Stimulated activated naive CD4-positive, alpha-beta T cell (primary cell): ENCODE measurements at places on chromosomes 6 and 20.
A peak's percentile ranks its signal among the peaks of the same experiment; 100 is the strongest.

- DNase-seq: no peak
Measured at GRCh38 chr20:57265336-57265996, 975 bp downstream of the BMP7 start.

DNA sequence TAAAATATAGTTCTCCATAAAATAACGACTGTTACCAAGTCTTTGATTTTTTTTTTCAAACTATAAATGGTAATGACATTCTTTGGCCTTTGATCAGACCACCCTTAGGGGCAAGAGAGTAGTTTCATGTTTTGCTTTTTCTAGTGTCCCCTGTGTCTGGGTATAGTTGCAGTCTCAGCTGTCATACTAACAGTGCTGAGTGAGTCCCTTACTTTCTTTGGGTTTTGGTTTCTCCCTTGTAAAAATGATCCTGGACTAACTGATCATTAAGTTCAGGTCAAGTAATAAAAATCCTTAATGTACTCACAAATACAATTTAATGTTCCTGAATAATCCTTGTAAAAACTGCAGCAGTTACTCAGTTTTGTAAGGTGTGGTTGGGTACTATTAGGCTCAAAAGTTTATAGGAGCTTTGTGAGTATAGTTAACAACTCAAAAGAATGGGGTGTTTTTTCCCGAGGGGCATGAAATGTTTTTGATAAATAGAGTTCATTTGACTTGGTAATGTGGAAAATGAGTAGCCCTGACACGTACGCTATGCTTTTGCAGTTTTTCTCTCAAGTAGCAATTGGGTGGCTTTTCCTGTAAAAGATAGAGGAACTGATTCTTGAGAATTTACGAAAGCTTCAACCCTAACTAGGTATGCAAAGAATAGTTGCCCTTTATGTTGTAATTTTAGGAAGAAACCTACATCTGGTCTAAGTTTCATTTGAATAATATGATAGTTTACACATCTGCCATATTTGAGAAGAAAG is 6.2 kb downstream of the PTPN1 start:
- no peak for DNase-seq

- no peak for DNase-seq
Measured at GRCh38 chr6:70811788-70812187, 144.1 kb downstream of the SMAP1 start.

- peak; percentile 5 for DNase-seq
Measured at GRCh38 chr6:30238178-30238795, 25.1 kb upstream of the TRIM26 start.

DNA sequence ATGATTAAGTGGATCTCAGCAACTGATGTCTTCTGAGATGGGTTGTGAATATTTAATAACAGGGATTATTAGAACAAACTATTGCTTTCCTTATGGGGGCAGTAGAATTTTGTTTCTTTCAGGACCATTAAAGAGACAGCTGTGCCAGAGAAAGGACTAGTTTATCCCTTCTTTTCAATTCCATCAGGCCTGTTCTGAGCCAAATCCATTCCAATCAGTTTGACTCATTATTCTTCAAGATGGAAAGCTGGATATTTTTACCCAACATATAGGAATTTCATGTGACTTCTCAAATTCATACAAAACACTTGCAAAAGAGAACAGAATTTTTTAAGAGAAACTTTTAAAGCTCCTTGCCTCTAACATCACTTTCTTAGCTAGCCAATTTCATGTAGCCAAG is 722.0 kb upstream of the FLRT3 start:
- no peak for DNase-seq

- DNase-seq: no peak
Measured at GRCh38 chr20:20778676-20779075, 66.2 kb upstream of the RALGAPA2 start.

DNA sequence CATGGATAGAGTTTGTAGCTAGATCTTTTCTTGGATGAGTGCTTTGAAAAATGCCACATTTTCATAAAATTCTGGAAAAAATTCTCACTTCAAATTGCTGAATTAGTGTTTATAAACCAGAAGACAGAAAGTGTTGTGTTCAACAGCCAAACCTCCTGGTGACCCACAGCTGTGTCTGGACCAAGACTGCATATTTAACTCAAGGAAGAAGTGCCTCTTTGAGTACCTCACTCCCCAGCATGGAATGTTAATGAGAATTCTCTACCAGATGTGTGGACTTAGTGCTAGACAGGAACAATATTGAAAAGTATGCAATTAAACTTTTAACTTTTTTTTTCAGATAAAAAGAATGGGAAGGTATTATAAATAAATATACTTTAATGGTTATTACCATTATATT is 609.3 kb downstream of the COL12A1 start:
- DNase-seq: no peak

DNA sequence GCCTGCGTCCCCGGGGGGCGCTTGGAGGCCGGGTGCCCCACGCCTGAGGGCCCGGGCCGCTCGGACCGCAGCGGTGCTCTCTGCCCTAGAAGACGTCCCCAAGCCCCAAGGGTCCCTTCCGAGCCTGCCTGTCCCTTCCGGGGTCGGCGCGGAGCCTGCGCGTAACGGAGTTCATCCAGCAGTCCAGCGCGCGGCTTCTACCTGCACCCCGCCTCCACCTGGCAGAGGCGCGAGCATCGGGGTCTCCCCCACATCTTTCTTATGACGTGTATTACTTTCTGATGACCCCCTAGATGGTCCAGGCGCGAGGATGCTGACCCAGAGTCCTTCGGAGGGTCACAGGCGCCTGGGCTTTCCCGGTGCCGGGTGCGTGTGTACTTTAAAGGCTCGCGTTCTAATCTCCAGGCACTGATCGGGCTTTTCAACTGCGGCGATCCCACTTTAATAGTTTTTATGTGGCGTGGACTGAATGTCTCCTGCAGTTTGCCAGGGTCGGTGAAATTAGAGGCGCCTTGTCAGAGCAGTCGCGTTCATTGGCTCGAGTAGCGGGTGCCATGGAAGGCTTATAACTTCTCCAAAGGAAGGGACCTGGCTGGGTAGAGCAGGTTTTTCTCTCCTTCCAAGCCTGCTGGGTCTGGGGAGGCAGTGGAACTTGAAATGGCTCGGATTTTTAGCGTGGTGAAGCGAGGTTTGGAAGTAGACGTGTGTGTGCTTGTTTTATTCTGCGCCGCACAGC is 912 bp downstream of the EYA4 start:
- no peak for DNase-seq

DNA sequence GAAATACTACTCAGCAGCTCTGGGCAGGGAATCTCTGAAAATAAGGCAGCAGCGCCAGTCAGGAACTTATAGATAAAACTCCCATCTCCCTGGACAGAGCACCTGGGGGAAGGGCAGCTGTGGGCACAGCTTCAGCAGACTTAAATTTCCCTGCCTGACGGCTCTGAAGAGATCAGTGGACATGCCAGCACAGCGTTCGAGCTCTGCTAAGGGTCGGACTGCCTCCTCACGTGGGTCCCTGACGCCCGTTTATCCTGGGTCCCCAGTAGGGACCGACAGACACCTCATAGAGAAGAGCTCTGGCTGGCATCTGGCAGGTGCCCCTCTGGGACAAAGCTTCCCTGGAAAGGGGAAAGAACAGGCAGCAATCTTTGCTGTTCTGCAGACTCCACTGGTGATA is 59.0 kb downstream of the COL21A1 start:
- DNase-seq: no peak

- peak; percentile 16 for DNase-seq
Measured at GRCh38 chr6:116370760-116371119, at the start of gene DSE. DSE (plus strand) TSS chr6:116370947; CDS start chr6:116399251, 28,304 bp downstream.

GRCh38 chr20:3045042-3045815 is 623 bp upstream of the MRPS26 start:
- DNase-seq: peak; percentile 33

GRCh38 chr6:53103993-53104675 is 38.9 kb downstream of the FBXO9 start:
- DNase-seq: no peak

GRCh38 chr20:37042986-37043972 is 52.5 kb downstream of the RBL1 start:
- peak; percentile 47 for DNase-seq

GRCh38 chr20:11891077-11891775 is 26.5 kb upstream of the BTBD3 start:
- DNase-seq: peak; percentile 17

- no peak for DNase-seq
Measured at GRCh38 chr20:49631061-49631716, 63.3 kb upstream of the PTGIS start.

DNA sequence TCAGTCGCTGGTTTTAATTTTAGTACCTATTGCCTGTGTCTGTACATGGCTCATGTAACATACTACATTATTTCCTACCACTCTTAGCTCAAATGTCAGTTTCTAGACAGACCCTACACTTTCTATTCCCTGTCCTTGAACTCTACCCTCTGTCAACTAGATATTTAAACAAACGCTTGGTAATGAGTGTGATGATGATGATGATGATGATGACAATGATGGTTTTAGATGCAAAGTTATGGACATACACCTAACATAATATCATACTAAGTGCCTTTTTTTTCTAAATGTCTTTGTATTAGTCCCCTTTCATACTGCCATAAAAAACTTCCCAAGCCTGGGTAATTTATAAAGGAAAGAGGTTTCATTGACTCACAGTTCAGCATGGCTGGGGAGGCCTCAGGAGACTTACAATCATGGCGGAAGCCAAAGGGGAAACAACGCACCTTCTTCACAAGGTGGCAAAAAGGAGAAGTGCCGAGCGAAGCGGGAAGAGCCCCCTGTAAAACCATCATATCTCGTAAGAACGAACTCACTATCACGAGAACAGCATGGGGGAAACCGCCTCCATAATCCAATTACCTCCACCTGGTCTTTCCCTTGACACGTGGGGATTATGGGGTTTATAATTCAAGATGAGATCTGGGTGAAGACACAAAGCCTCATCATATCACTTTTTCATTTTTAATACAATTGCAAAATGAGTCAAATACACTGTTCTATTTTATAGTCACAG is 87.1 kb downstream of the IBTK start:
- no peak for DNase-seq

GRCh38 chr20:35833241-35833640 is 61.4 kb downstream of the PHF20 start:
- no peak for DNase-seq

- no peak for DNase-seq
Measured at GRCh38 chr20:733861-734260, 34.4 kb downstream of the SLC52A3 start.

- no peak for DNase-seq
Measured at GRCh38 chr6:97958134-97958533, 675.1 kb upstream of the MMS22L start.

DNA sequence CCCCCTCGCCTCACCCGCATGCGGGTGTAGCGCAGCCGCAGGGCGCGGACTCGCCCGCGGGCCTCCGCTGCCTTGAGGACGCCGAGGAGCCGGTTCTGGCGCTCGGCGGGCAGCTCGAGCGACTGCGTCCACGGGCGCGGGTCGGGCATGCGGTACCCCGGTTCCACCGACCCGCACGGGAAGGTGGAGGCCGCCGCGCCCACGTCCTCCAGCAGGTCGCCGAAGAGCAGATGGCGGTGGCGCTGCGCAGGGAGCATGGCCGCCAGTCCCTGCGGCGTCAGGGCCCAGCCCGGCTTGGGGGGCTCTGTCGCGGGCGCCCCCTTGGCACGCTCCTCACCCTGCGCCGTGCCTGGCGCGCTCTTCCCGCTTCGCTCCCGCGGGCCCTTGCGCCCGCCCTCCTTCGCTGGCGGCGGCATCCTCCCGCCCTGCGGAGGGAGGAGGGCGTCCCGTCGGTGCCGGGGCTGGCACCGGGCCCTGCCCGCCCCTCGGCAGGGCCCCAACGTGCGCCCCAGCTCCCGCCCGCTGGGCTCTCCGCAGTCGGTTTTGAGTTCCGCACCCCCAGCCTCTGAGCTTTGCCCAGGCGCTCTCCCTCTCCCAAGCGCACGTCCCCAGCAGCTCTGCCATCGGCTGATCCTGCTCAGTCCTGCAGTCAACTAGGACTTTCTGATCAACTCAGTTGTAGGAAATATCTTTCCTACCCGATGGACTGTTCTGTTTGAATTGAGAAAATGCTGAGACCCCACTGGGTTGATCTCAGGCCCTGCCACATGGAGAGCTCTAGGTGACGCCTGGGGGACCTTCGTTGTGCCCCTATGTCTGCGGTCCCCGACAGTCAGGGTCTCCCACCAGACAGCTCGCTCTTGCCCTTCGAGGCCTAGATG is at the start of gene LKAAEAR1:
Gene LKAAEAR1, minus strand, starts transcription at position 595 of the 881 bp plus-strand sequence. Its CDS starts 179 bp downstream, at position 416.
- no peak for DNase-seq

GRCh38 chr6:33737267-33738026 is 9.3 kb downstream of the IP6K3 start:
- DNase-seq: no peak

GRCh38 chr6:42774201-42774600 is 7.7 kb upstream of the BICRAL start:
- DNase-seq: no peak

GRCh38 chr6:148716811-148717210 is 30.0 kb upstream of the UST start:
- DNase-seq: no peak

GRCh38 chr20:23612396-23612795 is 6.7 kb upstream of the CST9 start:
- DNase-seq: no peak

GRCh38 chr6:11810039-11810541 is 31.5 kb upstream of the ADTRP start:
- DNase-seq: no peak

GRCh38 chr6:73104921-73105320 is 120.4 kb downstream of the KHDC1L start:
- DNase-seq: no peak

GRCh38 chr6:39947611-39948068 is 13.4 kb upstream of the MOCS1 start:
- no peak for DNase-seq

DNA sequence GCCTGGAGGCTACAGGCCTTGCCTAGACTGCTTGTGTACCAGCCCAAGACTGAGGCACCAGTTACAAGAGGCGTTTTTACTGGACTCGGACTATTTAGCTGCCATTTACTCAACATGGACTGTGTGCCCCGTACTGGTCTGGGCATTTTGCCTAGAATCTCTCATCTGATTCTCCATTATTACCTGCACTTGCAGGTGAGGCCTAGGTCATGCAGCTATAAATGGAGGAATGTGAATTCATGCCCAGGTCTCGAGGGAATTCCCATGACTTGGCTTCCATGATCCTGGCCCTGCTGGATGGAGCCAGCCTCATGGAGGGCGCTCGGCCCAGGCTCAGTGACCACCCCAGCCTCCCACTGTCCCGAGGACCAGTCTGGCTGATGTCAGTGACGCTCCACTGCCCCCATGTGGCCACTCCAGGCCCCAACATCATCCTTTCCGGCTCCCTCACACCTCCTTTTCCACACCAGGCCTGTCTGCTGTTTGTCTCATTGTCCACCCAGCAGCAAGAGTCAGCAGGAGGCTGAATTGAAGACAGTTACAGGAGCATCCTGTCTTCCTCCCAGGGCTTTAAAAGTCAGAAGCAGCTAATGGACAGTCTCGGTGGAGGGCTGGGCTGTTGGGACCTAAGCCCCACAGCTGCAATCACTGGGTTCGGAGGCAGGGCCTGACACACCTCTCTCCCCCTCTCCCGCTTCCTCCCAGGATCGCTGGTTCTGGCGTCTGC is 8.7 kb downstream of the MMP24OS start:
- peak; percentile 24 for DNase-seq

- DNase-seq: no peak
Measured at GRCh38 chr6:46305833-46306232, 135.1 kb upstream of the ENPP5 start.

DNA sequence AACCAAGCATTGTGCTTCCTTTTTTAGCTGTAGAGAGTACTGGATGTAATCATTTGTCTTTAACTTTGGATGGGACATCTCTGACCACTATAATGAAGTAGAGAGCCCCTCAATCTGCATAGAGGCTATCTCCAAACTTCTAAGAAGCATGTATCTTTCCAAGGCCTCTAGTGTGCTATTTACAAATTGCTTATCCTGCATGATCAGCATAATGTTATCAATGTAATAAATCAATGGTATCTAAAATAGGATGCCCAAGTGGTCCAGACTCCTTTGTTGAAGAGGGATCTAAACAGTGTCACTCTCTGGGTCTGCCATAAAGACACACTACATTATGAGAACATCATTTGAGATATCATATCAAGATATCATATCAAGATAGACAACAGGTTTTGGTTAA is 6.7 kb downstream of the TAAR9 start:
- DNase-seq: no peak
